ENCODE measurements at places on chromosomes 2 and 18. TPM values are rescaled to one million over a fixed set of nuclear protein-coding genes. Genes with fewer than 3 reads are reported as not detected.

The SLC11A1 gene
- polyA plus RNA-seq = 0.68 TPM

The ASIC4 gene
- polyA plus RNA-seq = 0.14 TPM

The MC4R gene
- 0.13 TPM for polyA plus RNA-seq

The IL36RN gene
- not detected for polyA plus RNA-seq

The PTPRN gene
- not detected for polyA plus RNA-seq

The GAL3ST2 gene
- polyA plus RNA-seq = 0.22 TPM

The VRK2 gene
- 25.1 TPM for polyA plus RNA-seq

The XIRP2 gene
- 0.17 TPM for polyA plus RNA-seq

The ABCG5 gene
- polyA plus RNA-seq = 0.55 TPM

The MPP4 gene
- polyA plus RNA-seq = 0.17 TPM

The RGPD4 gene
- not detected for polyA plus RNA-seq

The CABYR gene
- polyA plus RNA-seq = 4.4 TPM

GRCh38 chr2:203730076-203730729, 23.8 kb downstream of the CD28 start:
- DNase-seq = no peak

- no peak for DNase-seq
Observed at GRCh38 chr2:197216361-197216979, 94.1 kb downstream of the ANKRD44 start.

DNA sequence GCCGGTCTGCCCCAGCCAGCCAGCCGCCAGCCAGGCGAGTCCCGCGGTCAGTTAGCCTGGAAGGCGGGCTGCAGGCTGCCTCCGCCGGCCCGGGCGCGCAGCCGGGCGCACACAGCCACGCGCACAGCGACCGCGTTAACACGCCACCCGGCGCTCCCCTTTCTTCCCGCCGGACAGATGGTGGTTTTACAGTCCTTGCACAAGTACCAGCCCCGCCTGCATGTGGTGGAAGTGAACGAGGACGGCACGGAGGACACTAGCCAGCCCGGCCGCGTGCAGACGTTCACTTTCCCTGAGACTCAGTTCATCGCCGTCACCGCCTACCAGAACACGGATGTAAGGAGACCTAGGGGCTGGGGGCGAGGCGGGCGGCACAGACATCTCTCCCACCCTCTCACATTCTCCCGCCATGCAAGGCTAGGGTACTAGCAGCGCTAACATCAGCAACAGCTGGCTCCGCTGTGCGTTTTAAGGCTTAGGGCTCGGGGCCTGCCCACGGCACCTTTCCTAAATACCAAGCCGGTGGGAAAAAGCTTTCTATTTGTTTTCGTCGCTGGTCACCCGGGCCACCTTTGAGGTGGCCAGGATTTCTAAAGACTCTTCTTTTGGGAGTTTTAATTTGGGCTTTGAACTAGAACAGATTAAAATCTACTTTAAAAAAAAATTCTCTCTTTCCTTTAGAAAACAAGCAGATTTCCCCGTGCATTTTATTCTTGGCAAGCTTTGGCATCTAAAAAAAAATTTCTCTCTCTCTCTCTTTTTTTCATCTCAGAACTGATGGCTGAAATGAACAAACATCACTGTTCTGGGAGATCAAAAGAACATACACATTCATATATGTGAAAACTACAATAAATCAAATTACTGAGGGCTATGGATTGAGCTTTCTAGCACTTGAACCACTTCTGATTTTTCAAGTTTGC, 2.9 kb downstream of the TBR1 start:
- DNase-seq = no peak

- DNase-seq = no peak
Observed at GRCh38 chr2:106537047-106537446, 49.9 kb downstream of the CD8B2 start.

GRCh38 chr18:77197073-77197472, 52.6 kb upstream of the GALR1 start:
- no peak for DNase-seq

DNA sequence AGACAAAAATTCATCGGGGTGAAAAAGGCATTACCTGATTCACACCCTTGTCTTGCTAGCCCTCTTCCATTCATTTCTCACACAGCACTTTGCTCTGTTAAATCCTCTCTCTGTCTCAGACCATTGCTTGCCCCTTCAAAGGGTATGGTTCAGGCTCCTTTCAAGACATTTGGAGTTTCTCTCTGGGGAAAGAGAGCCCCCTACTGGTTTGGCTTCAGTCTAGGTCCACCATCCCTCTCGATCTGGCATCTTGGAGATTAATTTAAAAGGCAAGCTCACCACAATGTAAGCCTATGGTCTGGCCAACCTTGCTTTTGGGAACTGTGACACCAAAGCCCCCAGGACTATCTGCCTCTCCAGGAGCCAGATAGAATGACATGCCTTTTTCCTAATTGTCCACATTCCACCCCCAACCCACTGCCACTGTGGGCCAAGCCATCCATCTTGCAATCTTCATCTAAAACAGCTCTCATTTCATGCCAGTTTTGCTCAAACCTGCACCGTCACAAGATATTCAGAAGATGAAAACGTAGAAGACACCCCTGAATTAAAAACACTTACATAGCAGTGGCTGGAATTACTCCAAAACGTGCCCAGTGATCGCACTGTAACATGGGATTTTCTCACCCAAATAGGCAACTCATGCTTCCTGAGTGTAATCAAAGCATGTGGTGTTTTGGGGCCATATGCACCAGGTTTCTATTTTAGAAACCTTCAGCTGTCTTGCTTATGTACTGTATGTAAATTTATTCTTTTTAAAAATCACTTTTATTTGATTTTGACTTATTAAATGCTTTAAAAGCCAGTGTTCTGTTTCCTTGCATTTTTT, 93.9 kb downstream of the FARSB start:
- DNase-seq = peak; percentile 72

DNA sequence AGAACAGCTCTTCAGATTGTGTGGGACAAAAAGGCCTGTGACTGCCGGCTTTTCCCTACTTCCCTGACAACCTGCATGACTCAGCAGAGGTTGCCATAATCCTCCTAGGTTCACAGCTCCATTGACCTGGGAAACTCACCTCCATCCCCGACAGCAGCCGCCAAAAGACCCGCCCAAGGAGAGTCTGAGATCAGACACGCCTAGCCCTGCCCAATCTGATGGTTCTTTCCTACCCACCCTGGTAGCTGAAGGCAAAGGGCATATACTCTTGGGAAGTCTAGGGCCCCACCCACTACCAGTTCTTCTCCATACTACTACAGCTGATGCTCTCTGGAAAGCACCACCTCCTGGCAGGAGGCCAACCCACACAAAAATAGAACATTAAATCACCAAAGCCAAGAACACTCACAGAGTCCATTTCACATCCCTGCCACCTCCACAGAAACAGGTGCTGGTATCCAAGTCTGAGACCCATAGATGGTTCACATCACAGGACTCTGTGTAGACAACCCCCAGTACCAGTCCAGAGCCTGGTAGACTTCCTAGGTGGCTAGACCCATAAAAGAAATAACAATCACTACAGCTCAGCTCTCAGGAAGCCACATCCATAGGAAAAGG, 140.6 kb downstream of the NETO1 start:
- no peak for DNase-seq

GRCh38 chr18:2636126-2636631, 19.3 kb upstream of the SMCHD1 start:
- DNase-seq = peak; percentile 16

- DNase-seq = no peak
Observed at GRCh38 chr2:101374821-101375561, 12.3 kb downstream of the CREG2 start.

DNA sequence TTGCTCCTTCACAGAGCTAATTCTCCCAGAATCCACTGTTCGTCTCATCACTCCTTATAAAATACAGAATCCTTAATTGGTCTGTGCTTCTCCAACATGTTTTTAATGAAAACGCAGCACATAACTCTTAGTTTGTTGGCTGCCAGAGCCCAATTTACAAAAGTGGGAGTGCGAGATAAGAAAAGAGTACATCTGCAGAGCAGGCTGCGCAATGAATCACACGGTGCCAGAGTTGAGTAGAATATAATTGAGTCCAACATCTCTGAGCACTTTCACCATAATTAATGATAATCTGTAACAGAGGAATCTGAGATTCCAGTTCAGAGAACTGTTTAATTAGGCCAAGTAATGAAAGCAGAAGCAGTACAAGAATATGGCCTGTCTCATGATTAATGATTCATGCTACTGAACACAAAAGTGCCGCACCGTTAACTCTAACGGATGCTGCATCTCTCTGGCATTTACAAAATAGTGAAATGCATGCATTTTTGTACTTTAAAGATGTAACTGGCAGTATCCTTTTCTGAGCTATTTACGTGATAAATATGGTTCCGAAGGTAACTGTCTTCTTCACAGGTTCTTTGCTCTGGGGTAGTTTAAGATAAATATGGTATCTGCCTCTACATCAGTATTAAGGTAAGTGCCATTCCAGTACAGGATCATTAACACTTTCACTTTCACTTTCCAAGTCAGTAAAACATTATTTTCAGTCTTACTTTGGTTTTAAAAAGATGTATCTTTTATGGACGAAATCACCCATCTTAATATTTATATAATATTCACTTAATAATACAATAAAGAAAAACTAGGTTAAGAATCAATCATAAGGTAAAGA, 785.6 kb downstream of the NR4A2 start:
- no peak for DNase-seq

DNA sequence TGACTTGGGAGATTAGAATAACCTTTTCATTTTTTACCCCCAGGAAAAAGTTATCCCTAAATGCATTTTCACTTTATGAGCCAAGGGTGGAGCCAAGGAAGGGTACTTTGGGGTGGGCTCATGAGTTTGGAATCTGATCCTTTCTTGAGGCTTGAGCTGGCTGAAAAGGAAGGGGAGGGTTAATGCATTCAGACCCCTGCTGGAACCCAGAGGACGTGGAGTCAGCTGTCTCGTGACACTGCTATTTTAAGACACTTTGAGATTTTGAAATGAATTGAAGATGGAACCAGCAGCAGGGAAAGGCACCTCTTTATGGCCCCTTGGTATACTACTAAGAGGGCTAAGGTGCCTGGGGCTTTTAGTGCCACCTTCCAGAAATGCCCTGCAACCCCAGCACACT, 90.4 kb downstream of the MARCHF4 start:
- no peak for DNase-seq

GRCh38 chr2:210445116-210445707, 31.3 kb downstream of the LANCL1 start:
- DNase-seq = no peak

GRCh38 chr2:137947728-137948336, 16.4 kb upstream of the HNMT start:
- no peak for DNase-seq

- DNase-seq = no peak
Observed at GRCh38 chr2:211822686-211823335, 715.8 kb downstream of the ERBB4 start.

DNA sequence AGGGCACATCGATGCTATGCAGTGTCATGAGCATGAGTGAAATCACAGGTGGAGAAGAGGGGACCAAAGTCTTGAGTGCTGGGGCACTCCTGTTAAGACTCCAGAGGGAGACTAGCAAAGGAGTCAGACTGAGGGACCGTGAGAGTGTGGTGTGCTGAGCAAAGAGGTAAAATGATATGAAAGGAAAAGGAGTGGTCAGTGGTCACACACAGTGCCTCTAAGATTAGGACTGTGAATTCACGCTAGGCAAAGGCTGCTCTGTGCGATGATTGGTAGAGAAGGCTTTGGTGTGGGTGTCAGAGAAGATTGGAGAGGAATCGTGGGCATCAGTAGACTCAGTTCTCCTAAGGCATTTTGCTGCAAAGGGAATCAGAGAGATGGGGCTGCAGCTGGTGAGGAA, 12.8 kb downstream of the SOCS6 start:
- no peak for DNase-seq

DNA sequence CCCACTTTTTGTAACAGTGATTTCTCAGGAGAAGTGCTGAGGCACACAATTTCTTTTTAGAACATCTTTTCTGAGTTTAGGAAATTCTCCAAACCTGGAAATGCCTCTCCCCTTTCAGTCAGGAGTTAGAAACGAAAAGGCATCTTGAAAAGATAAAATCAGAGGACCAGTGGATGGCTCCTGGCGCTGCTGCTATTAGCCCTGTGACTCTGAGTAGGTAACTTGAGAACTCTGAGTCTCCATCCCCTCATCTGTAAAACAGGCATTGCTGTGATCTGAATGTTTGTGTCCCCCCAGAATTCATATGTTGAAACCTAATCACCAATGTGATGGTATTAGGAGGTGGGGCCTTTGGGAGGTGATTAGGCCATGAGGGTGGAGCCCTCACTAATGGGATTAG, 50.2 kb downstream of the EHD3 start:
- no peak for DNase-seq

GRCh38 chr2:82391386-82391785, 2067.7 kb downstream of the SUCLG1 start:
- DNase-seq = no peak

DNA sequence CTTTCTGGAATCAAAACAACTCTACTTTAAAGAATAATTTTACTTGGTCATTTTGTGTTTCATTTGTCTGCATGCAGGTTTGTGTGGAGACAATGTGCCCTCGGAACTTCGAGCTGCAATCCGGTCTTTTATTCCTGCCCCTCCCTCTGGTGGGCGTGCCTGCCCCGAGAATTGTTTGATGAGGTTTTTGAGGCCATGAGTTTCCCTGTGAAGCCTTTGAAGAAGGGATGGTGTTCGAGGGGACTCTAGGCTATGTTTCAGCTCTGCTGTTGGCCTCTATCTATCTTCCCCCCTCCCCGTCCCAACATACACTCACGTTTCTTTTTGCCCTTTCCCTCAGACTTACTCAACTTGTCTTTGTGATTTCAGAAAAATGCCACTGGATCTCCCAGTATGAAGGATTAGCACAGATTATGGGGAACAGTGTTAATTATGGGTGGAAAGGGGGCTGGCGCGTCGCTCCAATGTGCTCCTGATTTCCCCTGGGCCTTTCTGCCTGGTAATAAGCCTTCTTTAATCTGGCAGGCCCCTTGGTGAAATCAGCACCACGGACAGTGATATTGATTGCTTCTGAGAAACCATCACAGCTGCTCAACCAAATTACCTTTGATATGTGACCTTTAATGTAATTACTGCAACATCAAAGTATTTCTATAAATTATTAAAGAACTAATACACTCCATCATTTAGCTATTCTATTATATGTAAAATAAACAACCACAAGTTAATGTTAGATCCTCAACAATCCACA, 82.2 kb downstream of the CELF4 start:
- DNase-seq = no peak

GRCh38 chr2:71613403-71613952, 160.1 kb downstream of the DYSF start:
- DNase-seq = no peak

Measured in right renal cortex interstitium (tissue), 3 donors.